NCI-H187 treated with DMSO at 0.1 percent for 48 hours (cell line): ENCODE measurements at places on chromosomes 4 and X.

GRCh38 chr4:28435314-28435713 lies 1574.7 kb downstream of the STIM2 start:
- no peak for DNase-seq

DNA sequence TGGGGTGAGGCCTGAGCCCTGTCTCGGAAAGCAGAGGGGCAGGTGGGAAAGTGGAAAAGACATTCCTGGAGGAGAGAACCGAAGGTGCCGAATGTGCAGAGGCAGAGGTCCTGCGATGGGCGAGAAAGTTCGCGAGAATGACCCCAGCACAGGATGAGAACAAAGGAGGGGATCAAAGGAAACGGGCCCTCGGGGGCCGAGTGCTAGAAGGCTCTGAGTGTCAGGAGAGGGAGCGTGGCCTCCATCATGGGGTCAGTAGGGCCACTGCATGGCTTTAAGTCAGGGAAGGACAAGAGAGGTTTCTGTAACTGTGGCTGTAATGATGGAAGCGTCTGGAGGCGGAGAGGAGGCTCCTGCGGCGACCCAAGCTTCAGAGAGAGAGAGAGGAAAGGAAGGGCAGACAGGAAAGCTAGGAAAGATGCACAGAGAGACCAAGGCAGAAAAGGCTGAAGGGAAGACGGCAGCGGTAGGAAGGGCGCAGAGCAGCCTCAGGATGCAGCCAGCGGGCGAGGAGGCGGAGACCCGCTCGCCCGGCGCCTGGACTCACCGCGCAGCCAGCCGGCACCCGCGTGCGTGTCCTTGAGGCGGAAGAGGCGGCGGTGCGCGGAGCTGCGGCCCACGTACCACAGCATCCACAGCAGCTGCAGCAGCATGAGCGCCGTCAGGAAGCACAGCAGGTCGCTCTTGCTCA lies 669 bp downstream of the OTOP1 start:
- DNase-seq, result no peak

DNA sequence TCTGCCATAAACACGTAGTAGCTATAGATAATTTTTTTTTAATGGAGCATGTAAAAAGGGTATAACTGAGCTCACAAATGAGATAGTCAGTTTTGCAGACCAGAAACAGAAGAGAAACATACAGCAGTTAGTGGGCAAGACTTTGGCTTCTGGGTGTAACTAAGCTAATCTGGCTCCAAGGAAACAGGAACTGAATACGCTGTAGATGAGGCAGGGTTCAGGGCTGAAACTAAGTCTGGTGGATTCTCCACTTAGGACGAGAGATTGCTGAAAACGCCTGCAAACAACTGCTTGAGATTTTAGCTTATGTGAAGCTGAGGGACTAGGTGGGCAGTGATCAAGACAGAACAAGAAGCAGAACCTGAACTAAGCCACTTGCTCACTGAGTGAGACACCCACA lies 91.7 kb downstream of the SMIM20 start:
- no peak for DNase-seq

GRCh38 chr4:57971261-57971660 lies 861.1 kb upstream of the IGFBP7 start:
- DNase-seq, result no peak

GRCh38 chr4:180372691-180373090 lies 1870.5 kb upstream of the TENM3 start:
- no peak for DNase-seq

GRCh38 chr4:84814094-84814750 lies 152.3 kb downstream of the WDFY3 start:
- no peak for DNase-seq

DNA sequence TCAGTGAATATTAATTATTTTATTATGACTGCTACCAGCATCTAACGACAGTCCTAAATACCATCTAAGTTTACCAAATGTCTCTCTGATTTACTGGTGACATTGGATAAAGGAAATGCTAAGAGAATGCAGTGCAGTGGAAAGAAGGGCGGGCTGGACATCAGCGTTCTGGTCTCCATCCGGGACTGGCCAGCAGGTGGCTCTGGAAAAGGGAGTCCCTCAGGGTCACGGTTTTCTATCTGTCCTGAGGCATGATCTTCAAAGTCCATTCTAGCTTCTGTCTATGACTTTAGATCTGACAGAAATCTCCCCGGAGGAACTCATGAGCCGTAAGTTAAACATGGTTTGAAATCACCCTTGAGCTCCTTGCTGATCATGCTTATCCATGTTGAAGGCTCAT lies 3.3 kb downstream of the TRIM2 start:
- no peak for DNase-seq

- no peak for DNase-seq
Observed at GRCh38 chrX:136251041-136251991, at the start of gene MAP7D3. TSS of gene MAP7D3 (minus strand) at chrX:136251400. CDS start at chrX:136251358, 42 bp downstream.

DNA sequence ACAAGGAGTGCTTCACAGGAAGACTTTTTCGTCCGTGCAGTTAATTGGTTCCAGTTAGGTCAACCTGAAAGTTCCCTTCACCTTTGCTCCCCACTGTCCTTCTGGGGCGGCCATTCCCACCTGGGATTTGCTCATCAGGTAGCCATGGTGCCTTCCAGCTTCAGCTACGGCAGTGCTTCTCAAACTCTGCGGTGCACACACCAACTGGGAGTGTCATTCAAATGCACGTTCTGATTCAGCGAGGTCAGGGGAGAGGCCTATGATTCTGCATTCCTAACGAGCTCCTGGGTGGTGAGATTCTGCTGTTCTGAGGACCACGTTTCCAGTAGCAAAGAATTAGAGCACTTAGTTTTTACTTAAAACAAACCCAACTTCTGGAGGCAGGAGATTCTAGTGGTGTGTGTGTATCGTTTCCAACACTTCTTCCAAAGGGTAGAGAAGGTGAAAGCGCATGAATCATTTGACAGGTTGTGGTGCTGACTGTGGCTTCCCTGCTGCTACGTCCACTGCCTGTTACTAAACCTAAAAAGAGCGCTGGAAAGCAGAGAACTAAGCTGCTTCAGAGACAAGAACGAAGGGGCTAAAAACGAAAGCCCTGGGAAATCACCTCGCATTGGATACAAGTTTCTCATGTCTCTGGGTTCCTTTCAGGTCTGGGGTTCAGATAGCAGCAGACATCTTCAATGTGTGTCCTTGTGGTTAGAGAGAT lies 4.7 kb upstream of the HELT start:
- DNase-seq, result no peak

GRCh38 chrX:91137883-91138282 lies 296.8 kb upstream of the PABPC5 start:
- DNase-seq, result no peak

- DNase-seq, result peak; percentile 61
Observed at GRCh38 chr4:132344924-132345828, 803.9 kb upstream of the PCDH10 start.

DNA sequence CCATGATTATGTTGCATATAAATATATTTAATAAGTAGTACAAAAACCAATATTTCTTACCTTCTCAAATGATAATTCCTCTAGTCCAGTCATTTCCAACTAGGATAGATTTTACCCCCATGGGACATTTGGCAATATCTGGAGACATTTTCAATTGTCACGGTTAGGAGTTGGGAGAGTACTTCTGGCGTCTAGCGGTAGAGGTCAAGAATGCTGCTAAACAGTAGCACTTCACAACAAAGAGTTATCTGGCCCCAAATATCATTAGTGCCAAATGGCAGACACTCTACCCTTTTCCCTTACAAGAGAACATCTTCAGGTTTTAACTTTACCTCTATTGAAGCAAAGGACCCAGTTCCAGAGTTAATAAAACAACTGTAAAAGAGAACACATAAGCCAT lies 168.1 kb downstream of the FAT4 start:
- DNase-seq, result no peak

GRCh38 chr4:158250321-158250720 lies 40.0 kb downstream of the TMEM144 start:
- no peak for DNase-seq
